ENCODE measurements at places on chromosomes 1 and 21.
A peak's percentile ranks its signal among the peaks of the same experiment; 100 is the strongest.

GRCh38 chr1:7427605-7428300 is 343.3 kb upstream of the VAMP3 start:
- no peak for DNase-seq

- no peak for DNase-seq
Measured at GRCh38 chr1:87648323-87649119, 319.8 kb downstream of the LMO4 start.

GRCh38 chr1:161307892-161308638 is 1.7 kb downstream of the MPZ start:
- no peak for DNase-seq

GRCh38 chr1:240526312-240526711 is 85.6 kb downstream of the GREM2 start:
- DNase-seq: no peak

- DNase-seq: no peak
Measured at GRCh38 chr1:8727809-8728213, 89.6 kb downstream of the RERE start.

DNA sequence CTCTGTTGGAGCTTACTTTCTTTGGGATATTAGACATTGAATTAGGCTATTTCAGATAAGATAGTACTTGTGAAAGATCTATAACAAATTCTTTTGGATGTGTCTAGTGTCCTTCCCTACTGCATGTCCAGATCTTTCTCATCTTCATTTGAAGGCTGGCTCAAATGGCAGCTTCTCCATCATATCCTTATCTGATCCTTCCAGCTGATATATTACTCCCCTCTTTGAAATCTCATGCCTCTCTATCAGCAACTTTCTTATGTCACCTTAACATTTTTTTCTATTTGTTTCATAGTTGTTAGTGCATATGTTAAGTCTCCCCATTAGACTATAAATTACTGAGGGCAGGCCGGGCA is 17.5 kb downstream of the CAP1 start:
- no peak for DNase-seq

DNA sequence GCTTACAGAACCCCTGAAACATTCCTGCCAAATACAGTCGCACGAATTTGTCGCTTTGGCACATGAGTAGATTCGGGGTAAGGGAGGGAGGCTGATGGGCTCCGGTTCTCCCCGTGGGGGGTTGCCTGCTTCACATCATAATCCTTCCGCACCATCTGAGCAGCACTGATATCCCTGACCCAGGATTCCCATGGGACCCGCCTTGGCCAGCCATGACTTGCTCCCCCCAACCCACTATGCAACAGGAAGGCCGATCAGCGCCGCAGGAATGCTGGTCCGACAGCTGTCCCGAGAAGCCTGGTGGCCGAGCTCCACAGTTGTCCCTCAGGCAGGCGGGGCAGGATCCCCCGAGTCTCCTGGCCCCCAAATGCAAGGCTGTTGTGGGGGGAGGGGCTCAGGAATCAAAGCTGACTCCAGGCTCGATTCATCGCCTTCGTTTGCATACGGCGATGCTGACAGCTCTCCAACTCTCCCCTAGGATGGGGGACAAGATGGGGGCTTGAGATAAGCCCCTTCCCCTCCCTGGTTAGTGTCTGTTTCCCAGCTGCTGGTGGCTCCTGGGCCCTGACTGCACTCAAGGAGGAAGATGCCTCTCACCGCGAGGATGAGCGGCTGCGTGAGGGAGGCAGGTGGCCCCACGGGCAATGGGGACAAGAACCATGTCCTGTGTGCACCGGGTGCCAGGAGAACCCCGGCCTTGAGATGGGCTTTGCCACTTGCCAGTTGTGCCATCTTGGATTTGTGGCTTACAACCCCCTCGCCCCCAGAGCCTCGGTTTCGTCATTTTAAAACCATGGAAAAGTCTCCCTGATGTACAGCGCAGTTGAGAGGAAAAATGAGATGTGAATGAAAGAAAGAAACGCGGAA is 9.3 kb downstream of the DRAXIN start:
- no peak for DNase-seq

DNA sequence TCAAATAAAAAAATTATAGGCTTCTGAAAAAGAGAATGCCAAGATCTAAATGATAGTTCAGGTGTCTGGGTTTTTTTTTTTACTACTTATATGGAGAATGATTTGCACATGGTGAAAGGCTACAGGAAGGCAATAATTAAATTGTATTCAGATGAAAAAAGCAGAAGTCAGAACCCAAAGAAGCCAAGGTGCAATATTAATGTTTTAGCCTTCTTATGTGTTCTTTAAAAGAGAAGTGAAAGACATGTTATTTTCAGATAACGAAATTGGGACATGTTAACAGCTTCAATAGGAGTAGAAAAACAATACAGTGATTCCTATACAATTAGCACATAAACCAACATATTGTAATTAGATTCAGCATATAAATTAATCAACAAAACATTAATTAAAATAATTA is 452.9 kb upstream of the PRMT6 start:
- DNase-seq: no peak

GRCh38 chr1:82695443-82695842 is 894.7 kb downstream of the ADGRL2 start:
- no peak for DNase-seq

- DNase-seq: no peak
Measured at GRCh38 chr1:236808564-236809130, 13.6 kb downstream of the MTR start.

GRCh38 chr1:231626535-231626950 is at the start of gene DISC1:
Gene DISC1 (plus strand): TSS chr1:231626790. CDS start chr1:231626868, 78 bp downstream.
- peak; percentile 42 for DNase-seq

DNA sequence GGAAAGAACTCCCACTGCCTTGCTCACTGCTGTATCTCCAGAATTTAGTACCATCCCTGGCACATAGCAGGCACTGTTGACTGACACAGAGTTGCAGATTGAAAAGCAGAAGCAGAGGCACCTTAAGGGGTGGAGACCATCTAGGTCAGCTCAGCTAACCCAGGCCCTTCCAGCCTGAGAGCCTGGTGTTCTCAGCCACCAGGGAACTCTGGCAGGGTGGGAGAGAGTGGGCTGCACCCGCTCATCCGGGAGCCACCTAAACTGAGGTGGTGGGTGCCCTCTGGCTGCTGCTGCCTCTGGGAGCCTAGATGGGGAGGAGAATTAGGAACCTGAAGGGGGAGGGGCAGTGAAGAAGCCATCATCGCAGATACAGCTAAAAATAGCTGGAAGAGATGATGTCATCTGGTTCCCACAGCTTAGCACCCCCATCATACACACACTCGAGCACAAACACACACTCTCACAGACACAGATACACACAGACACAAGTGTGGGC is 1.5 kb upstream of the TSPAN1 start:
- DNase-seq: no peak

DNA sequence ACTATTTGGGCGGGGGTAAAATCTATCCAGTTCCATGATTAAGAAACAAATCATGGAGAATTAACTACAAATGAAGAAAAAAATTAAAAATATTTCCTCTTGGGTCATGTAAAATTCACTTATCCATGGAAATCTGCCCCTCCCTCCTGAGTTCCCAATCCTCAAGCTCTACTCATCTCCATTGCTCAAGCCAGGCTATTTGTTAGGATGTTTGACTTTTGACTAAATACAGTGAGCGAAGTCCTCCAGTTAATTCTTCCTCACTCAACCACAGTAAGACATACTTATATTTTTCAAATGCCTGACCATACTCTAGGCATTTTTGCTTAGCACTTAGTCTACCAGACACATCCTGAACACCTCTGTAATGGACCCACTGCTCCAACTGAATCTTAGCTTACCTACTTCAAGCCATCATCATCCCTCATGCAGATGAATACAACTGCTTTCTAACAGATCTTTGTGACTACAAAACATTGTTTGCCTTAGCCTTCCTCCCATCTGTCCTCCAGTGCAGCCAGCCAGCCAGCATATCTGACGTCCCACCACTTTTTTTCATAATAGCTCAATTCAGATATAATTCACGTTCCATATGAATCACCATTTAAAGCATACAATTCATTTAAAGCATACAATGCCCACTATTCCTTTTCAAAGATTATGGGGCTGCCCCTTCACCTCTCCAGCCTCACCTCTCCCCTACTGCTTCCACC is 154.2 kb downstream of the RERE start:
- no peak for DNase-seq

DNA sequence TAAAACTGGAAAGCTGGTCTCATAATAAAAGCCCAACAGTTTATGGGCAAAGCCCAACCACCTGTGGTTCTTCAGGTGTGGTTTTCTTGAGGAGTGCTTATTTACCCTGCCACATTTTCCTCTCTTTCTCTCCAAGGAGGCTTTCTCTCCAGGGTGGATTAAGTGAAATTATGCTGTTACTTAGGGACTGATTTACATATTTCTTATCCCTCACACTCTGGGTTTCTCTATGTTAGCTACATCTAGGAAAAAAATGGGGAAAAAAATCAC is 4.8 kb downstream of the TBX19 start:
- no peak for DNase-seq

- DNase-seq: no peak
Measured at GRCh38 chr1:31101147-31101502, 35.6 kb upstream of the PUM1 start.

DNA sequence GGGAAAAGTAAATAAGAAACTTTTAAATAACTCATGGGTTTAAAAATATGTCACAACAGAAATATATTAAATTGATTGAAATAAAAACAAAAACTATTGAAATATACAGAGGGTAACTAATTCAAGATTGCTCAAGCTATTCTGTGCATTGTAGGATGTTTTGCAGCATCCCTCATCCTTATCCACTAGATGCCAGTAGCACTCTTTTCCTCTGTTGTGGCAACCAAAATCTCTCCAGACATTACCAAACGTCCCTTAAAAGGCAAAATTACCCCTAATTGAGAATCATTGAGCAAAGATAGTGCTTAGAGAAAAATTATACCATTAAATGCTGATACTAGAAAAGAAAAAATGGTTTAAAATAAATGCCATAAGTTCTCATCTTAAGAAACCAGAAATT is 682.6 kb downstream of the RWDD3 start:
- no peak for DNase-seq

DNA sequence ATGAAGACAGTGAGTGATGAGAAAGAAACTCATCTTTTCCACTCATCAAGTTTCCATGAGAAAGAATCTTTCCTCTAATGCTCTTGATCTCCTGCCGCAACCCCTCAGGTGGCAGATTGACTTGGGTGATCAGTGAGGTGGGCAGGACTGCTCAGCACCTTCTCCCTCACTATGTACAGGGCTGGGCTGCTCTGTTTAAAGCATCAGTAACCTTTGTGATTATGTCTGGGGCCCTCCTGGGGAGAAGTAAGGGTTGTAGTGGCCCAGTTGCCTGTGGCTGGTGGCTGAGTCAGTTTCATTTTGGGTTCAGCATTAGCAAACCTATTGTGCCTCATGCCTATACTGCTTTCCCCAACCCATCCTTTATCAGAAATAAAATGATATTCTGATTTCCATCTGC is 366.0 kb downstream of the TTLL7 start:
- no peak for DNase-seq

- no peak for DNase-seq
Measured at GRCh38 chr1:57506941-57507340, 83.1 kb upstream of the DAB1 start.

DNA sequence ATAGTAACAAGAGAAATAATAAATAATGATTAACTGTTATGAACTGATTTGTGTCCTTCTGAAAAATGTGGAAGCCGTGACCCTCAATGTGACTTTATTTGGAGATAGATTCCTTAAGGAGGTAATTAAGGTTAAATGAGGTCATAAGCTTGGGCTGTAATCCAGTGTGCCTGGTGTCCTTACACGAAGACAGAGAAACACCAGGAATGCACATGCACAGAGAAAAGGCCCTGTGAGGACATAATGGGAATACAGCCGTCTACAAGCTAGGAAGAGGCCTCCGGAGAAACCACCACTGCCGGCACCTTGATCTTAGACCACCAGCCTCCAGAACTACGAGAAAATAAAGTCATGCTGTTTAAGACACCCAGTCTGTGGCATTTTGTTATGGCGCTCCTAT is 215.9 kb downstream of the NEGR1 start:
- DNase-seq: no peak

- no peak for DNase-seq
Measured at GRCh38 chr1:151570819-151571218, 30.7 kb downstream of the TUFT1 start.

GRCh38 chr1:160776178-160776577 is 19.8 kb upstream of the LY9 start:
- DNase-seq: no peak

- no peak for DNase-seq
Measured at GRCh38 chr1:173360487-173361063, 116.6 kb upstream of the PRDX6 start.

DNA sequence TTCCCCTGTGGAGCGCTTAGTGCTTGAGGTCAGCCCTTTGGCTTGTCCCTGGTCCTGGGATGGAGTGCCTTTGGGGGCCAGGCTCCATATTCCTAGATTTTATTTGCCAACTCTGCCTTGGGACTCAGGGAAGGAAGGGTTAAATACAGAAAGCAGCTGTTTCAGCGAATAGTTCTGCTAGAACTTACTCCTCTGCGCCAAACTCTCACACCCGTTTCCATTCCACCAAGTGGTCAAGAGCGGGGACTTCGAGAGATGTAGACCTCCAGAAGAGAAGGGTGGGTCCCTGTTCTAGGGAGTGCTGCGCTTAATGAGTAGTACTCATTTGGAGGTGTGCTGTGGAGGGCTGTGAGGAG is 704 bp upstream of the TOMM40L start:
- DNase-seq: no peak

DNA sequence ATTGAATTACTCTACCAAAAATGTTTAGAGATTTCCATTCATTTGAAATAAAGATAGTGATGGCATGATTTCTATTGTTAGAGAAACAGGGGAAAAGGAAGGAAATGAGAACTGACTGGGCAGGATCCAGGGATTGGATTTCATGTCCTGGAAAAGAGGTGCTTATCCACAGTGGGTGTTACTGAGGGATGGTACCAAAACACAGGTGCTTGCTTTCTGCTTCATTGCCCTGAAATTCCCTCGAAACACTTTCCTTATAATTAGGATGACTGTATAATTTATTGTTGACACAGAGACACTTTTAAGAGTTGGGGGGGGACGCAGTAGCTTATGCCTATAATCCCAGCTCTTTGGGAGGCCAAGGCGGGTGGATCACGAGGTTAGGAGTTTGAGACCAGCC is 185.0 kb upstream of the KCNK2 start:
- DNase-seq: no peak

DNA sequence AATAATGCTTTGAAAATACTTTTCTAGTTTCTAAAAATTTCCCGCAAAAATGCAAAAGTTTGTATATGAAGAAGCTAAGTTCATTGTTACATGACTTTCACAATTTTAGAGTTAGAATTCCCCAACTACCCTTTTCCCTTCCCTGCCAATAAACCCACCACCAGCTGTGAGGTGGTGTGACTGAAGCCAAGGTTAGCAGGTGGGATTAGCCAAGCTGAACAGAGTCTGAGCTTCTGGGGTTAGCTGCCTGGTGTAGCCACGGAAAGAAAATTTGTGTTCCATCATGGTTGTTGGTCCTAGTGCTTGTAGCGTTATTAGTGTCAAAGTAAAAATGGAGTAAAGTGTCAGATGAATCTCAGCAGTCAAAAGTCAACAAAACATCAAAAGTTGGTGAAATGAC is 110.9 kb downstream of the ASTN1 start:
- DNase-seq: no peak

Measured in GOT3 (cell line).